ENCODE measurements at places on chromosomes 5 and 9.

- peaks cover 16% of the 10 kb centered on the region for H3K4me1 ChIP-seq
- DNase-seq: peak; percentile 47
These were observed 3.1 kb downstream of the RNF44 start for GRCh38 chr5:176533894-176534611.

DNA sequence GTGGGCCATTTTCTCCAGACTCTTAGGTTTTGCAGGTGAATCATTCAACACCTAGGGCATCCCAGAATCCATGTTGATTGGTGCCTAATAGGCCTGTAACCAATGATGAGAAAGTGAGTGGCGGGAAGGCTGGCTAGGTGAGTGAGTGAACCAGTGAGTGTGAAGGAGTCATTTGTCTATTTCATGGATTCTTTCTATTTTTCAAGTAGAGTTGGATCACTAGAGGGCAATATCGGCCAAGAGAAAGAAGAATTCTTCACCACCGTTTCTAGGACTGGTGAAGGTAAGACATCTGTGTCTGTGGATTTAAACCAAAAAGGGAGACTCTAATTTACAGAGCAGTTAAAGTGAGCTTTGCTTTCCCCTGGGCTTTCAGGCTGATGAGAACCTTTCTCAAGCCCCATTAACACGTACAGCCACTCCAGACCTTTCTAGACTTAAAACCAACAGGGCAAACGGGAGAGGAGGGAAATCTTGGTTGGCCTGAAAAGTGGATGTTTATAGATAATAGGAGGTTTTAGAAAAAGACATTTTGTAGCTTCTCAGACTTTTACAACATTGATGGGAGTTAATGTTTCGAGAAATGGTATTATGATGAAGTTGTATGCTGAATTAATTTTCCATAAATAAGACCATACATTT, 114.3 kb upstream of the IL12B start:
- DNase-seq: no peak
- no peak overlapping the region for H3K27ac ChIP-seq
- H3K36me3 ChIP-seq: no peaks in the 10 kb centered on the region
- H3K27me3 ChIP-seq: no peaks in the 10 kb centered on the region
- no peak overlapping the region for H3K4me3 ChIP-seq

DNA sequence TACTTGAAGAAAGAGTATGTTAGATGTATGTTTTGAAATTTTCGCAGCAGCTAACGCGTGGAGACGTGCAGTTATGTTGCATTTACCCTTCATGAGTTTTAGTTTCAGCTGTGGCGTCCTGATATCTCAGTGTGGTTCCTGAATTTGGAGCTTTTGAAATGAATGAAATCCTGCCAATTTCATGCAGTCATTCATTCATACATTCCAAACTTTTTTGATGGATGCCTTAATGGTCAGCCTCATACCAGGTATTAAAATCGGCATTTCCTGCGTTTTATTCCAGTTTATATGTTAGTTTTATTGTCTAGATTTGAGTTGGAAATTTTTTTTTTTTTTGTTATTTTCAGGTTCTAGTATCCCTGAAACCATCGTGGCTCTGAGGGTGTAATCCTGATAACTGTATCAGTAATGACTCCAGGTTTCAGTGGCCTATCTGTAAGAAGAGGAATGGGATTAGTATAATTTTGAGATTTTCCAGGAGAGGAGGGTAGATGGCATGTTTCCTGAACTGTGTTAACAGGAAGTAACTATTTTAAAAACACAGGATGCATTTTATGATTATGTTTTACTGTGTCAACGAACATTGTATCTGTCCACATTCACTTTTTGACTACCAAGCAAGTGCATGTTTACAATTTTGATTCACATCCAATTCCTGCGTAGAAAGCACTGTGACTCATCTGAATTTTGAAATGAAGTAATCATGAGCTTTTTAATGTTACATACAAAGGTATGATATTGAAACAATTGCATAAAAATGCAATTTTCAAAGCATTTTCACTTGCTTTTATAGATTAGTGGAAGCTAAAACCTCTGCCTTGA, 1.0 kb downstream of the FOCAD start:
- peak overlapping the region; percentile 89 for H3K4me3 ChIP-seq
- no peaks in the 10 kb centered on the region for H3K36me3 ChIP-seq
- H3K27me3 ChIP-seq: no peaks in the 10 kb centered on the region
- no peak for DNase-seq
- H3K4me1 ChIP-seq: no peaks in the 10 kb centered on the region

- H3K4me1 ChIP-seq: peaks cover 3% of the 10 kb centered on the region
- no peaks in the 10 kb centered on the region for H3K27me3 ChIP-seq
- no peak overlapping the region for H3K27ac ChIP-seq
- no peak overlapping the region for H3K4me3 ChIP-seq
These were observed 151.9 kb downstream of the EBF1 start for GRCh38 chr5:158947846-158948245.

DNA sequence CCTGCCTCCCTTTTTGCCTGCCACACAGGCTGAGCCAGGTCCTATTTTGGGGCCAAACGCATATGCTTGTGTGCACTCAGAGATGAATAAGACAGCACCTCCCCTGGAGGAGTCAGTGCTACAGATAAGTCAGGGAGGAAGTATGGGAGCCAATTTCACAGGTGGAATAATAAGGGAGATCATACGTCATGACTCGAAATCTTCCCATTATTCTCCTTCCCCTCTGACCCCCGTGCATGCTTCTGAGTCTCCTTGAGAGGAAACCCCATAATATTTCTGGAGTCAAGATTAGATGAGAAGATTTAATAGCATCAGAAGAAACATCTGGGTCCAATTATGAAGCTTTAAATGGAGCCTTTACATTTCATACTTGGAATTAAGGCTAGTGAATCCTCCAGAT, 15.1 kb upstream of the ZCCHC7 start:
- H3K36me3 ChIP-seq: no peaks in the 10 kb centered on the region
- H3K27ac ChIP-seq: no peak overlapping the region
- DNase-seq: no peak

DNA sequence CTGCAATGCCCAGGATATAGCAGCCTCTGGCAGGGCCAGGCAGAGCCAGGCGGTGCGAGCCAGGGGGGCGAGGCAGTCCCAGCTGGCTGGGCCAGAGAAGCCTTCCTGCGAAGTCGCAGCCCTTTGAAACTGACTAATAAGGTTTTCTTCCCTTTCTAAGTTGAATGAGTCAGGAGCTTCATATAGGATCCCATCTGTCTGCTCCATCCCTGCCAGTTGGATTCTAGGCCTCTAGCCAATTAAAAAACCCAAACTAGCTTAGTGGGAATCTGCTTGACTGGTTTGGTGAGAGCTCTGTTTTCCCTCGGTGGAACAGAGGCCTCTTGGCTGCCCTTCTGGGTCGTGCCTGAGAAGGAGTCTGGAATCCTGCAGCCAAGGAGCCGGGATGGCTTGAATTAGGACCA, 70.1 kb upstream of the RAPGEF1 start:
- H3K27me3 ChIP-seq: no peaks in the 10 kb centered on the region
- H3K4me3 ChIP-seq: no peak overlapping the region
- no peaks in the 10 kb centered on the region for H3K4me1 ChIP-seq
- no peak for DNase-seq
- no peaks in the 10 kb centered on the region for H3K36me3 ChIP-seq
- no peak overlapping the region for H3K27ac ChIP-seq

DNA sequence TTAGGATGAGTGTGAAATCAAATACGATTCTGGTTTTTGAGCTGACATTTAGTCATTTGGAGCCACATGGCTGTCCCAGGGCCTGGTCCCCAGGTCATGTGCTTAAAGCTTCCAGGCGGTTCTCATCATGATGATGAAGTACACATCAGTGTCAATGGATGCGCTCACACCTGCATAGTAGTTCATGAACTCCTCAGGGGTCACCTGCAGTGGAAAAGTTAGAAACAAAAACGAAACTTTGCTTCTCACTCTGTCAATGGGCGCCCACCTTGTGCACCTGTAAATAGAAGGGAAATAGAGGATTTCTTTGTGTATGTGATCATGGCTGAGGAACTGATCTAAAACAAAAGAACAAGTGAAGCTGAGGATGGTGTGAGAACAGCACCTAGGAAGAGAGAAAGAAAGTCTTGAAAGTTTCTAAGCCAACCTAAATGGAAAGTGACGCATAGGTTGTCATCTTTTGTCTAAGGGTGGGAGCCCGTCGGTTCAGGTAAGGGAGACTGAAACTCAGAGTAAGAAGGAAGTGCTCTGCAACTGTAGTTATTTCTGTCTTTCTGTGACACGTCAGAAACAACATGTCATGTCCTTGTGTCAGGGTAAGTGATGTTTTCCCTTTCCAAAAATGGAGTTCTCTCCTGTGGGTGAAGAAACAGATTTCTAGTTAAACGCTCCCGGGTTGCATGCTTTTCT, 33.8 kb downstream of the CAPSL start:
- H3K27ac ChIP-seq: no peak overlapping the region
- no peak for DNase-seq
- H3K4me1 ChIP-seq: no peaks in the 10 kb centered on the region
- no peaks in the 10 kb centered on the region for H3K36me3 ChIP-seq

DNA sequence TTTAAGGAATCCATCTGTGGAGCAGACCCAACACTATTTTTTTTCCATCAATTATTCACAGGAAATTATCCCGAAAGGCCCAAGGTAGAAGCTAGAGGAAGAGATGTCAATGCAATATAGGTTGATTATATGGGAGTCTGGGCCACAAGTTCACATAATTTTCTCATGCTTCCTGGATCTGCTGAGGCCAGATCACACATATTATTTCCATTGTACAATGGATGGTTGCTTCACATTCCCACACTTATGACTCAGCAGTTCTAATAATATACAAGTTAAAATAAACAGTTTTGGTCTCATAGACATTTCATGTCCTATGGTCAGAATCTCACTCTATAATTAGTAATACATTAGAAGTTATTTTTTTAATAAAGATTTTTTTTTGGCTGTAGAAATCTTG, 66.0 kb upstream of the PTPRD start:
- no peaks in the 10 kb centered on the region for H3K36me3 ChIP-seq
- H3K27ac ChIP-seq: no peak overlapping the region
- no peaks in the 10 kb centered on the region for H3K4me1 ChIP-seq
- H3K27me3 ChIP-seq: no peaks in the 10 kb centered on the region
- DNase-seq: no peak

DNA sequence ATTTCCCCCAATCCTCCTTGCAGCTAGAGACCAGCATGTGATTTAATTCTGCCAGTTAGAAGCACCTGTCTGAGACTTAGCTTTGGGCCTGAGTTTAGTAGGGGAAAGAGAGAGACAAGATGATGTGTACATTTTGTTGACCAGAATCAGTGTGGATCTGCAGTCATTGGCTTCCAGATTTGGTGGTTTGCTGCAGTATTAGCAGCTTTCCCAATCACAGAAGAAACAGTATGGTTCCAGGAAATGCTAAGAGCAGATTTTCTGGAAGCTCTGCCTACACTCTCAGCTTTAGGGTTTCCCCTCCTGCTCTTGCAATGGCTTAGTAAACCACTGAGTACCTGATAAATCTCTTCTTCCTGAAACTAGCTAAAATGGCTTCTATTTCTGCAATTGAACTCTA, 48.8 kb upstream of the FREM1 start:
- no peaks in the 10 kb centered on the region for H3K27me3 ChIP-seq
- no peak overlapping the region for H3K27ac ChIP-seq
- DNase-seq: no peak
- H3K4me1 ChIP-seq: peaks cover 1% of the 10 kb centered on the region
- H3K4me3 ChIP-seq: no peak overlapping the region
- no peaks in the 10 kb centered on the region for H3K36me3 ChIP-seq

- H3K27ac ChIP-seq: no peak overlapping the region
- no peak overlapping the region for H3K4me3 ChIP-seq
- no peak for DNase-seq
These were observed 82.2 kb upstream of the TLE1 start for GRCh38 chr9:81771571-81771970.

- peaks cover 5% of the 10 kb centered on the region for H3K4me1 ChIP-seq
- no peak for DNase-seq
- no peaks in the 10 kb centered on the region for H3K36me3 ChIP-seq
- no peak overlapping the region for H3K27ac ChIP-seq
- no peak overlapping the region for H3K4me3 ChIP-seq
These were observed 79.4 kb downstream of the NPR3 start for GRCh38 chr5:32790411-32790951.

DNA sequence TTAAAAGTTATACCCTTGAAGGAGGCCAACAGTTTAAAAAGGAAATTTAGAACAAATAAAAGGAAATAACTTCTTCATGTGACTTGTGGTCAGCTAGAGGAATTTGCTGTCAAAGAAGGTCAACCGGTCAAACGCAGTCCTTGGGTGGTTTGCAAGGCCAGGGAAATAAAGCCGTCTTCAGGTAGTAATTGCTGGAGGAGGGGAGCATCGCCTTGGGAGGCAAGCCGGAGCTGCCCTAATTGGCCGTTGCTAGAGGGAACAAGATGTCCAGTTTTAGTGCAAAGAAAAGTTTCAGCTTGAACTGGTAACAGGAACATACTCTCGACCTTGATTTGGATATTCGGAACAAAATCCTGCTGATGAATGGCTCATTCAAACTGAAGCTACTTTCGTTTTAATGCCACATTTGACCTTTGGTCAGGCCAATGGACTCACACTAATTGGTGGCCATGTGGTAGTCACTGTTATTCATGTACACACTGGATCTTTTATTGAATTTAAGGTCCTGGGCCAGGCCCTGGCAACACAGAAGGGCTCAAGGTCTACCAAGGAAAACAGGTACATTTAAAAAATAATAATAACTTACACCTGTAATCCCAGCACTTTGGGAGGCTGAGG, 47.0 kb upstream of the MYO10 start:
- H3K4me3 ChIP-seq: no peak overlapping the region
- no peaks in the 10 kb centered on the region for H3K27me3 ChIP-seq
- DNase-seq: no peak
- no peaks in the 10 kb centered on the region for H3K4me1 ChIP-seq
- no peaks in the 10 kb centered on the region for H3K36me3 ChIP-seq

GRCh38 chr5:158351485-158352125, 492.7 kb upstream of the CLINT1 start:
- H3K36me3 ChIP-seq: no peaks in the 10 kb centered on the region
- no peak overlapping the region for H3K27ac ChIP-seq
- no peak overlapping the region for H3K4me3 ChIP-seq
- no peaks in the 10 kb centered on the region for H3K27me3 ChIP-seq
- H3K4me1 ChIP-seq: no peaks in the 10 kb centered on the region

GRCh38 chr5:82307451-82307850, 29.3 kb upstream of the RPS23 start:
- no peaks in the 10 kb centered on the region for H3K27me3 ChIP-seq
- DNase-seq: no peak
- no peak overlapping the region for H3K27ac ChIP-seq
- H3K4me3 ChIP-seq: no peak overlapping the region
- no peaks in the 10 kb centered on the region for H3K36me3 ChIP-seq

DNA sequence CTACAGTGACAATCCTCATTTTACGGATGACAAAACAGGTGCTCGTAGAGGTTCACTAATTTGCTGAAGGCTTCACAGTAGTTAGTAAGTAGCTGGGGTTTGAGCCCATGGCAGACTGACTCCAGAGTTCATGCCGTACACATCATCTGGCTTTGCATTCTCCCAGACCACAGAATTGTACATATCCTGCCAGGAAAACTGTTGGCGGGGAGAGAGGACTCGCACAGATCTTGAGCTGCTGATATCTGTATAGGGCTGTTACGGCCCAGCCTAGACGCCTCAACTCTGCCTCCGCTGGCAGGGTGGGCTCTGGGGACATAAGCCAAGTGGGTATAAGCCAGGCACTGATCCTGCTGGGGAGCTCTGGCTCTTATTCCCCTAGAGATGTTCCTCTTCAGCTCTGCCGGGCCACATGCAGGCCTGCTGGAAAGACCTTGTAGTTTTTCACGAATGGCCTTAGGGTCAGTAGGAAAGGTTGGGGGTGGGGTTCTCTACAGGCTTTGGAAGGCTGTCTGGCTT, 16.3 kb downstream of the LARP1 start:
- no peaks in the 10 kb centered on the region for H3K36me3 ChIP-seq
- peak; percentile 43 for DNase-seq

- H3K27me3 ChIP-seq: no peaks in the 10 kb centered on the region
- H3K4me1 ChIP-seq: no peaks in the 10 kb centered on the region
- no peak overlapping the region for H3K27ac ChIP-seq
These were observed 51.9 kb downstream of the SLC25A46 start for GRCh38 chr5:110790673-110791072.
